BJ (cell line): ENCODE measurements at places on chromosomes 13 and 19.

DNA sequence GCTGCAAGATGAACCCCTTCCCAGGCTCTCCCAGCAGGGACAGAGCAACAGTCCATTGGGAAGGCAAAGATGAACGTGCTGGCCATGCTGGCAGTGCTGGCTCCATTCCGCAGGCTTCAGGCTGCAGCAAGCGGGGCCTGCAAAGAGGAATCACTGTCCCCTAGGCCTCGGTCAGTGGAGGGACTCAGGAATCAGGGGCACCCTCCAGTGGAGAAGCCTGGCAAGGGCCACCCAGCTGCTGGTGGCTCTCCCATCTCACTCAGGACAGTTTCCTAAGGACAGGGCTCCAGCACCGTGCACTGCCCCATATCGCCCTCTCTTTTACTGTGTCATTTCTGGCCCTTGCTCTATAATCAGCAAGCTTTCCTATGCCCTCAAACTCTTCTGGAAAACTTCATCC is 498.6 kb downstream of the EFNB2 start:
- DNase-seq: no peak

GRCh38 chr13:65679240-65679639 is 1550.9 kb downstream of the PCDH9 start:
- no peak for DNase-seq

DNA sequence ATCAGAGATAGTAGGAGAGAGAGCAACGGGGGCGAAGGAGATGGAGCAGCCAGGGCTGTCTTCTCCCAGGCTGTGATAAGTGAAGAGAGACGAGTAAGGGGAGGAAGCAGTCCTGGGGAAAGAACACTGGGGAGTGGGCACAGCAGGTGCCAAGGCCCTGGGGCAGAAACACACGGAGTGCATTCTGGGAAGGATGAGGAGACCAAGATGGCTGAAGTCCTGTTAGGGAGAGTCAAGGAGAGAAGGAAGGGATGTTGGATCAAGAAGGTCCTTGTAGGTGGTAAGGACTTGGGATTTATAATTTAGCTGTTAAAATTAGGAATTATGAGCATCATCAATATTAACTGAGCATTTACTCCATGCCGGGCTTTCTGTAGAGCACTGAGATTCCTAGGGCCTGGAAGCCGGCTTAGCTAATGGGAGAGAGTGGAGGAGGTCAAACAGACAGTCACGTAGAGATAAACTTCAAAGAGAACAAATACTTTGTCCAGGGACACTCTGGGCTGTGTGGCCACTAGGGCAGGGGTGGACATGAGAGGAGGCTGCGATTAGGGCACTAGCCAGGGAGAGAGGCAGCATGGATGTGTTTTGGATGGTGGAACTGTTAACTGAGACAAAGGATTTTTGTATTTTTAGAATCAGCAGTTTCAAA is 134.2 kb upstream of the PEG3 start:
- DNase-seq: no peak

DNA sequence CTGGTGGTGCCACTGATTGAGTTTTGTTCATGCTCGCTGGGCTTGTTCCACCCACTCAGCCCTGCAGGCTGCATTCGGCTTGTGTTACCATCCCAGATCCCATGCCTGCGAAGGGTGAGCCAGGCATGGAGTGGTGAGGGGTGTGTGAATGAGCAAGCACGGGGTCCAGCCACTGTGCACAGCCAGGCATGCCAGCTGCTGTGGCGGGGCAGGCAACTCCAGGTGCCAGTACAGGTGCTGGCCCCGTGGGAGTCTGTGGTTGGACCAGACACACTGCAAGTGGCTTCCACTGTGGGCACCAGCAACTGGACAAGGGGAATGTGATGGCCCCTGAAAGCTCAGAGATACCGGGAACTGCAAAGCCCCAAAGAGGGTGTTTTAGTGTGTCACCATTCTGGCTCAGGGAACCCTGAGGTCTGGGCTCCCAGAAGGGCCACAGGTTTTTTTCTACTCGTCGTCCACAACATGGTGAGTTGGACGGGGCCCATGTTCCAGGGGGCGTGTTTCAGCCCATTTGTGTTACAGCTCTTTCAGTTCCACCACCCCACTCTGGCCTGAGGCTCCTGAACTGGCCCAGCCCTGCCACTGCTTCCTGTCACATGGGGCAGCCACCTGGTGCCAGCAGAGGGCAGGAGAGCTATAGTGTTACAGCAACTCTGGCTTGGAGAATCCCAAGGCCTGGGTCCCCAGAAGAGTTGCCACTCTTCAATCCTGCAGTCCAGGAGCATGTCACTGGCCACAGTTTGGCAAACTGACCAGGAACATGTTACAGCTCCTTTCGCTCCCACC is 217.0 kb upstream of the OBI1 start:
- no peak for DNase-seq

DNA sequence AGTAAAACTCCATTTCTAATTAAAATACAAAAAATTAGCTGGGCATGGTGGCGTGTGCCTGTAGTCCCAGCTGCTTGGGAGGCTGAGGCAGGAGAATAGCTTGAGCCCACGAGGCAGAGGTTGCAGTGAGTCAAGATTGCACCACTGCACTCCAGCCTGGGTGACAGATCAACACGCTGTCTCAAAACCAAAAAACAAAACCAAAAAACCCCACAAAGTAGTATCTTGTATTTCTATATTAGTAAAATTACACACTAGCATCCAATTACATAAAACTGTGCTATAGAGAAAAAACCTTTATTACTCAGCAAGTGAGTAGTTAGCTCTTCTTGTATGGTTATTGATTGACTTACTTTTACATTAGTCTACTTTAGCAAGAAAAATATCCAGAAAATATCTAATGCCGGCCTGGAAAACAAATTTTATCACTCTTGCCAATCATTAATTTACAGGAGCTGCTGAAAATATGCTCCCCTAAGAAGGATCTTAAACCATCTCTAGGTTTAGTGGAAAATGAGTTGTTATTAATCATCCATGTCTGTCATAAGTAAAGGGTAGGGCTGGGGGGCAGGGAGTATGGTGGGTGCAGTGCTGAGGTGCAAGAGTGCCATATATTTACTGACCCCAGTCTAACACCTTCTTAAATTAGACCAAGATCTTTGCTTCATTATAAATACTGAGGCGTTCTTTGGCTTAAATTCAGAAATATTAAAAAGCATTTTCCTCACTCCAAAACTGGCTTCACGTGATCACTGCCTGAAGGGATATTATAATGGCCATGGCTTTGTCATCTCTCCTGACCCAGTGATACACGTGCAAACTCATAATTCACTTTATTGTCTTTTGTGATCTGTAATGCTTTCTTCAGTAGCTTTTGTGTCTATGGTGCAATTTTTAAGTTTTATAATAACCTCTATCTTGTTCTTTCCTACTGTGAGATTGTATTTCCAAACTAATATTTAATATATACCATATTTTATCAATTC is 44.1 kb downstream of the UBL3 start:
- DNase-seq: no peak

GRCh38 chr13:19860884-19861655 is 2.4 kb downstream of the ZMYM5 start:
- no peak for DNase-seq

- no peak for DNase-seq
Observed at GRCh38 chr19:44871809-44872208, 19.2 kb upstream of the TOMM40 start.

DNA sequence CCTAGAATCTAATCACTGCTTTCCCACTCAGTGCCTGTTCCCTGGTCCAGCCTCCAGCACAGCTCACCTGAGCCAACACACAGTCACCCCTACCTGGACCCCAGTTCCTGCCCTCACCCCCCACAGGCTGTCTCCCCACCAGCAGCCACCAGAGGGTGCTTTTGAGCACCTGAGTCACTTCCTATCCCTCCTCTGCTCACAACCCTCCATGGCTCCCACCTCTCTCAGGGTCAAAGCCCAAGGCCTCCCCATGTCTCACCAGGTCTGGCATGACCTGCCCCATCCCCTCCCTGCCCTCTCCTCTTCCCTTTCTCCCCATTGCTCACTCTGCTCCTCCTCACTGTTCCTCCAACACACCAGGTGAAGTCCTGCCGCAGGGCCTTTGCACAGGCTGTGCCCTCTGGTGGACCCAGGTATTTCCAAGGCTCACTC is 7.1 kb upstream of the DPP9 start:
- no peak for DNase-seq

- DNase-seq: no peak
Observed at GRCh38 chr13:84931264-84931663, 868.0 kb downstream of the SLITRK6 start.

DNA sequence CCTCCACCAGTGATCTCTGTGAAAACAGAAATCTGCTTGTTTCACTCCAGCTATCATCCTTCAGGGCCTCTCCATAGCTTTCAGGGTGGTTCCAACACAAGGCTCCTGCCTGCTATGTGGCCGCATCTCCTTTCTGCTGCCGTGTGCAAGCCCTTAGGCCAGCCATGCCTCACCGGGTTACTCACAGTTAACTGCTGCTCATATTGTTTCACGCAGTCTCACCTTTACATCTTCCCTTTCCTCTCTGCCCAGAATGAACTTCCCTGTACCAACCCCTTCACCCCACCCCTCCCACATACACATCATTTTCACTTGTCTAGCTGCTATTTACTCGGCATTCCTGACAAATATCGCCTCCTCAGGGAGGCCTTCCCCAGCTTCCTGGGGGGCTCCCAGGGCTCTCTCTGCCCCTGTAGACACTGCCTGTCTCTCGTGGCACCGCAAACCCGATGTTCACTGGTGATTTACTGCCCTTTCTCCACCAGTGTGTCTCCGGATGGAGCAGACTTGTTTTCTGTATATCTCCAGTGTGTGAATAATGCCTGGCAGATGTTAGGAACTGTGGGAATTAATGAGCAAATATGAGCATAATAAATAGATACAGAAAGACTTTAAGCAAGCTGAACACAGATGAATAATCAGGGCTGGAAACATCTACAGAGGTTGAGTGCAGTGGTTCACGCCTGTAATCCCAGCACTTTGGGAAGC is 39.3 kb upstream of the GPR183 start:
- DNase-seq: no peak

GRCh38 chr19:13997631-13997962 is 8.5 kb downstream of the RFX1 start:
- DNase-seq: no peak

DNA sequence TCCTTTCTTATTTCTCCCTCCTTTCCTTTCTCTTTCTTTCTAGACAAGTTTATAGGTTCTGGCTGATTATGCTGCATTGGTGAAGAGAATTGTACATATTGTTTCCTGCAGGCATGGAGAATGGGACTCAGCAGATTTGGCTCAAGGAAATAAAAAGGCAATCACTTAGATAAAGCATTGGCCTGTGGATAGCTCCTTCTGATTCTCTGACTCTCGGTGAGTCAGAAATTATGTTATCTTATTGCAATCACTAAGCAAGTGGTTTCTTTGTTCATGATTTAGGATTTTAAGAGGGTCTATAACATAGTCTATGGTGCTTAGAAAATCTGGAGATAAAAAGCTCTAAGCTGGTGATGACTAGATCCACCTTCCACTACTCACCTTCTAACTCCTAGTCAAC is 54.0 kb upstream of the POSTN start:
- no peak for DNase-seq
